Breast epithelium (tissue), 4 donors: ENCODE measurements at places on chromosomes 3 and 15.

- no peak for DNase-seq
Measured at GRCh38 chr15:76347482-76348055, 11.0 kb downstream of the ISL2 start.

GRCh38 chr3:160486459-160486869 lies 36.9 kb upstream of the TRIM59 start:
- no peak for DNase-seq

DNA sequence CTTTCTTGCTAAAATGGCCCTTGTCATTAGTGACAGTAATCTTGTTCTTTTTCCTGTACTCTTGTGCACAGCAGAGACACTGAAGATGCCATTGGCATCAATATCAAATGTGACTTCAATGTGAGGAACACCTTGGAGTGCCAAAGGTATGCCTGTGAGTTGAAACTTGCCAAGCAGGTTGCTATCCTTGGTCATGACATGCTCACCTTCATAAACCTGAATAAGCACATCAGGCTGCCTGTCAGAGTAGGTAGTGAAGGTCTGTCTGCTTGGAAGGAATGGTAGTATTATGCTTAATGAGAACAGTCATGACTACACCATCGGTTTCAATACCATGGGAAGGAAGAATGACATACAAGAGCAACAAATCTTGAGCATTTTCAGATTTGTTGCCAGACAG lies 6.3 kb upstream of the RAB5A start:
- DNase-seq, result no peak

DNA sequence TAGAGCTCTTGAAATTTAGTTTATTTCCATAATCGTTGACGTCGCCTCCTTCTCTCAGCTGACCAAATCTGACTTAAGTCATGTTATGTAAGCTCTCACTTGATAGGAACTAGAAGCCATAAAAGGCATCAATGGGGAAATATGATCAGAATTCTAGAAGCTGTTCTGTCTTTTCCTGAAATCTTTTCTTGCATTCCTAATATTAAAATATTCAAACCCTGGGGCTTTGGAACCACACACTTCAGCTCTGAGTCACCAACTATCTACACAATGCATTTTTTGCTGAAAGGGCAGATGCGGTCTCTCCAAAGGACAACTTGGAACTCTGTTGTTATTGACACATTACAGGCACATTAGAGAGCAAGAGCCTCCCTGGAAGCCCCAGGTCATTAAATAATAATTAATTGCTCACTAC lies 91.3 kb downstream of the LARS2 start:
- DNase-seq, result no peak

GRCh38 chr15:66884115-66884622 lies 181.2 kb upstream of the SMAD3 start:
- DNase-seq, result no peak

GRCh38 chr3:149763565-149764195 lies 11.4 kb upstream of the COMMD2 start:
- no peak for DNase-seq

DNA sequence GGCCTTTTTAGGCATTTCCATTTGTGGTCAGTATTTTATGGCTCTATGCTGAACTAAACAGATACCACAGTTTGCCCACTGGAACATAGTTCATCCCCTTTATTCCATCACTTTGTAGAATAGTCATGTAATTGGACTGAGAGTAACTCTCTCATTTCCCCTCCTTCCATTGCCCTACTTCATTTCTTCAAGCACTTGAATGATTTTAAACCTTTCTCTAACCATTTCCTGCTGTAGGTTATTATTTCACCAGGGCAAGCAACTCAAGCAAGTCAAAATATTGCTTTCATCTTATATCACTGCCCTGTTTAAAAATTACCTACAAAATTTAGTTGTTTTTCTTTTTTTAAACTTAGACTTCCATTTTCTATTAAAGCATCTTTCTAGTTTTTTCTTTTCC lies 177.0 kb downstream of the RAP2B start:
- DNase-seq, result no peak

- no peak for DNase-seq
Measured at GRCh38 chr3:66863205-66864111, 134.6 kb upstream of the KBTBD8 start.

DNA sequence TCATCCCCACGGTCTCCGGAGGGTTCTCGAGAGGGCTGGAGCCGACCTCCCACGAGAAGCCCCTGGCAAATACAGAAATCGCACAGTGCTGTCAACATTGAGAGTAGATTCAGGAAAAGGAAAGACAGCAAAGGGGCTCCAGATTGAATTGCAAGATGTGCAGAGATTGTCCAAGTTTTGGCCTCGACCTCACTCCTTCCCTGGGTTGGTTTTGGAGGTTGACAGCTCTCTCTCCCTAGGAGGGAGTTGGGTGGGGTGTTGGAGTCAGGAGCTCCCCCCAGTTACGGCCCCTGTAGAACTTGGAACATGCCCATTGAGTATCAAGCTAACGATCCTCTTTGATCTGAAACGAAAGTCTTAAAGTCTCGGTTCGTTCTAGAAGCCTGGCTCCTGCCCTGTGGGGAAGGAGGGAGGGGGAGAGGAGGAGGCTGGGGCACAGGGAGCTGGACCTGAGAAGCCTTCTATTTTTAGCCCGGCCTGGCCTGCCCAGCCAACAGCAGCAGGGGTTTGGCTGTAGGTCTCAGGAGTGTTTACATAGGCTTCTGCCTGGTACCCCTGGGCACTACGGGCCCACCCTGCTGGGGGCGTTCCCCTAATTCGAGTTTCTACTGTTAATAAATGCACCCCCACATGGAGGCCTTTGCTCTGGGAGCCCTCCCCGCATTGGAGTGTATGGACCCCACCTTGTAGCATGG lies 672 bp upstream of the KY start:
- no peak for DNase-seq

GRCh38 chr3:141728355-141728892 lies 9.7 kb upstream of the RNF7 start:
- no peak for DNase-seq

- DNase-seq, result no peak
Measured at GRCh38 chr3:23948761-23949160, 3.7 kb downstream of the NR1D2 start.

DNA sequence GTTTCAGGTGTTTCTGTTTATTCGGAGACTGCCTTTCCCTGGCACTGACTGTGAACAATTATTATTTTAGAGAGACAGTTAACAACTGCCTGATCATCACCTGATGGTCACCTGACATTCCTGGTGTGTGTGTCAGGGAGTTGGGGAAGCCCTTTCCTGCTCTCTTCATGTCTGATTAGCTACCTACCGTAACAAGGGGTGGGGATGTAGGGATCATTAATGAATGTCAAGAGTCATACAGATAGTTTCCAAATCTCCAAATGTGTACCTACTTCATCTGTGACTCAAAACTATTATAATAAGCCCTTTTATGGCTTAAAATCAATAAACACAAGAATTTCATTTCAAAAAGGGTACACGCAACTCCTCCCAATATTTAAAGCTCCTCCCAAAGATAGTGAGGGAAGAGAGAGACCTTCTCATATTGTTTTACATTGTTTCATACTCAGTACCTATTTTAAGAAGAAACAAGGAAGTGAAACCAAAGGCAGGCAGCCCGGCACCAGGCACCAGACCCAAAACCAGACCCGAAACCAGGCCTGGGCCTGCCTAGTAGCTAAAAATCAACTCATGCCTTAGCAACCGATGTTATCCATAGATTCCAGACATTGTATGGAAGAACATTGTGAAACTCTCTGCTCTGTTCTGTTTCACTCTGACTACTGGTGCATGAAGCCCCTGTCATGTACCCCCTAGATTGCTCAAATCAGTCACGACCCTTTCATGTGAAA lies 844.9 kb upstream of the ALCAM start:
- no peak for DNase-seq

DNA sequence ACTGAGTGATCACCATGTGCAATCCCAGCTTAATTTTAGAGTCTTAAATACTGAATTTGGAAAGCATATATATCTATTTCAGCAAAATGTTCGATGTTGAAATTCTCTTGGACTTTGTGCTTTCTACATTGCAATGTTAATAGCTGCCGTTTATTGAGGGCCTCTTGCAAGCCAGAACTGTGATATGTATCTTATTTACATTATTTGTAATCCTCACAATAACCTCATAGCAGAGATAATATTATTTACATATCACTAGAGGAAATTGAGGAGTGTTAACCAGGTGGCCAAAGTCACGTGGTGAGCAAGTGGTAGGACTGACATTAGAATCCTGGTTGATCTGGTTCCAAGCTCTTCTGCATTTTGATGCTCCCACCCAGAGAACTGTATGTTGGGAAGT lies 254.1 kb downstream of the SLC9A9 start:
- no peak for DNase-seq

GRCh38 chr3:189365609-189366564 lies 194.1 kb downstream of the TPRG1 start:
- DNase-seq, result no peak

- no peak for DNase-seq
Measured at GRCh38 chr15:43204016-43204901, 16.6 kb downstream of the EPB42 start.

DNA sequence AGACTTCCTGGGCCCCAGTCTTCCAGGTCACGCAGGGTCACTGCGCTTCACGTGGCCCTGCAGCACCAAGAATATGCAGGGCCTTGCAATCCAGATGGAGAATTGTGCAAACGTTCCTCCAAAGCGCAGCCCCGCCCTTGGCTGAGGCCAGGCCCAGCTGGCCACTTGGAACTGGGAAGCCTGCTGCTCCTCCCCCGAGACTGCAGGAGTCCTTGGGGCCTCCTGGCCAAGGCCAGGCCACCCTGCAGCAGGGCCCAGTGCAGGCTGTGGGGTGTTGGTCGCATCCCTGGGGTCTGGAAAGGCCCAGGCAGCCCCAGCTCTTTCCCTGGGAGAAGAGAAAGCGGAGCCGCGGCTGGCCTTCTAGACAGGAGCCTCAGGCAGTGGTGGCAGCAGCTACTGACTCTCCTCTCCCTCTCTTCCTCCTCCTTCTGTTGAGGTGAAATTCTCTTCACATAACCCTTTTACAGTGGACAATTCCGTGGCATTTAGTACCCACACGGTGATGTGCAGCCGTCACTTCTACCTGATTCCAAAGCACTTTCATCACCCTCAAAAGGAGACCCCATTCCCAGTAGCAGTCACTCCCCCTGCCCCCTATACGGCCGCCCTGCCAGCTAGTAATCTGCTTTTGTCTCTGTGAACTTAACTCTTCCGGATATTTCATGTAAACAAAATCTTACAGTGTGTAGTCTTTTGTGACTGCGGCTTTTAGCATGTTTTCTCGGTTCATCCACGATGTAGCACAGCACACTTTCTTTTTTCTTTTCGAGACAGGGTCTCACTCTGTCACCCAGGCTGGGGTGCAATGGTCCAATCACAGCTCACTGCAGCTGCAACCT lies 103.9 kb downstream of the TMEM266 start:
- no peak for DNase-seq

- DNase-seq, result no peak
Measured at GRCh38 chr3:114902691-114903101, 244.4 kb downstream of the ZBTB20 start.
